ENCODE measurements at places on chromosomes 1 and 21.

DNA sequence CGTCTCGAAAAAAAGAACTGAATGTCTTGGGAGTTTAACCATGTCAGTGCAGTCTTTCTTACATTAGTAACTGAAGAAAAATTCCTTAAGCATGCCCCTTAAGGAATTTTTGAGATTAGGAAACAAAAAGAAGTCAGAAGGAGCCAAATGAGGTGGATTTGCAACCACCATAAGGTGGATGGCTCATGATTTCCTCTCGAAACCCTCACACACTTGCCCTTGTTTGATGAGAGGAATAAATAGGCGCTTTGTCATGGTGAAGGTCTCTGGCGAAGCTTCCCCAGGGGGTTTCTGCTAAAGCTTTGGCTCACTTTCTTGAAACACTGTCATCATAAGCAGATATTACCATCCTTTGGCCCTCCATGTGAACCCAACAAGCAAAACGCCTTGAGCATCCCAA is 68.2 kb downstream of the POFUT2 start:
- no peak for DNase-seq

DNA sequence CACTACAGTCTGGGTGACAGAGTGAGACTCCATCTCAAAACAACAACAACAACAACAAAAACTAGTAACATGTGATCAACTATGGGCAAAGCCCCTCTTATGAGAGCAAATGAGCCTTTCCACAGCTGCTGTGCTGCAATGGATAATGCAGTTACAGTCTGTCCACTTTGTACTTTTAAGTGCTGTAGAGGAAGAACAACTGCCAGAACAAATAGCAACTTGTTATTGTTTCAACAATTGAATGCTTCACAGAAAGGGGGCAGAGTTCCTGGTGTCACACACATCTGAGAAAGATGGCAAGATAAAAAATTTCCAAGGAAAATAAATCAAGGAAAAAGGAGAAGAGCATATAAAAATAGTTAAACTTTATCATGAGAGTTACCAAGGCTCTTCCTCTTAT is 243.6 kb upstream of the DMRTA2 start:
- no peak for DNase-seq

- DNase-seq = no peak
Measured at GRCh38 chr1:193210996-193211395, 24.6 kb upstream of the B3GALT2 start.

DNA sequence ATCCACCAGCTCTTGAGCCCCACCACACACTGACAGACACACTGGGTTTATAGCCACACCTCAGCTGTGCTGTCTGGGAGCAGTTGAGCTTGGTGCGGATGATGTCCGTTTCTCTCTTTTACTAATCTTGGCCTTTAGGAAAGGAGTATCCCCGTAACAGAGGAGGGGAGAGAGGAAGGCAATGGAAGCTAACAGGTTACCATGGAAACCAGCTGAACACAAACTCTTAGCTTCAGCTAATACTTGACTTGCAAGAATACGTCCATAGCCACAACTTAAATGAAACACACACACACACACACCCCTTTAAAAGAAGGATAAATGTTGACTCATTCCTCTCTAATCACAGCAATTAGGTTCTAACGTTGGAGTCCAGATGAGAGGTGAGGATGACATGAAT is 28.0 kb upstream of the LRRN2 start:
- no peak for DNase-seq

DNA sequence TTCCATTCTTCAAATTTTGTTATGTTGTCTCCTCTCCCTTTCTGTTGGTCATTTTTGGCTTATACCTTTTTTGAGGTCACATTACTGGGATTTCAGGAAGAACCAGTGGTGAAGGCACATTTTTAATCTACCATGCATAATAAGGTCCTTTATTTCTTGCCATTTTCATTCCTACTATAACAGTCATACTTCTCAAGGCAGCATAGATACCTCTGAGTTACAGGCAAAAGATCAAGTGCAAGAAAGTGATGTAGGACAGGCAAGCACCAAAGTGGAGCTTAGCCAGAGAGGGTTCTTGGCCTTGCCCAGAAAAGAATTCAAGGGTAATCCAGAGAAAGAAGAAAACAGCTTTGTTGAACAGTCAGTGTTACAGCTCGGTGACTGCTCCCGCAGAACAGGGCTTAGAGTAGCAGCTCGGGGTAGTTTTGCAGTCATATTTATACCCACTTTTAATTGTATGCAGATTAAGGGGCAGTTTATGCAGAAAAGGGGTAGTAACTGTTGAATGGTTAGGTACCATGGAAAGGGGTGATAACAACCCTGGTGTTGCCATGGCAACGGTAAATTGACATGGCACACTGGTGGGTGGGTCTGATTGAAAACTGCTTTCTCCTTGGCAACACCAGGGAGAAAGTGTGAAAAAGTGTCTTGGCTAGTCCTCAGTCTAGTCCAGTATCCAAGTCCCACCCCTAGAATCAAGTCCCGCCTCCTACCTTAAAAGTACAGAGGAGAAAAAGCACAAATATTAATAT is 39.6 kb upstream of the DOCK7 start:
- no peak for DNase-seq

DNA sequence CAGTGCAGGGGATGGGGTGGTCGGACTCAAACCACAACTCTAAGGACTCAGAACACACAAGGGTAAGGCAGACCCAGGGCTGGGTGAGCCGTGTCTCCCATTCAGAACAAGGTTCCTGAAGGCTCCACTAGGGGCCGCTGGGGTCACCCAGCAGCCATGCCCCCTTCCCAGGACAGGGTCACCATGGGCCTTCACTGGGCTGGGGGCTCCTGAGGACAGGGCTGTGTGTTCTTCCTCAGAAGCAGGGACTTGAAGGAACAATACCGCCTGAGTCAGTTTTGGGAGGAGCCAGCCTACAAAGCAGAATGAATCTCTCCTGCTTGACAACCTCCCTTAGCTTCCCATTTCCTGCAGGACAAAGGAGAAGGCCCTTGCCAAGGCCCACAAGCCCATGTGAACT is 15.4 kb downstream of the RIMS3 start:
- no peak for DNase-seq

DNA sequence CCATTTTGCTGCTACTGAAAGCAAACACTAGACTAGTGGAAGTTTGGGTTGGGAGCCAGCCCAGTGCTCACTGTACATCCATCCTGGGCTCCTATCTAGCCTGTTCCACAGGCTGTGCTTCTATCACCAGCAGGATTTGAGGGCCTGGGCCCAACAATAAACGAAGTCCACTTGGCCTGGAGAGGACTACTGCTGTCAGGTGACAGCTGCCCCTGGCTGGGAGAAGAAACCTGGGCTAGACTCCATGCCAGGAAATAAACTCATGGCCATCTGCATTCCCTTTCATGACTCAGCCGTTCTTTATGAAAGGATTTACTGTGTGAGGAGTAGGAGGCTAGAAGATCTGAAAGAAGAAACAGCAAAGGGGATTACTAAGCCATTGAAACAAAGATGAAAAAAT is 35.5 kb downstream of the COLGALT2 start:
- no peak for DNase-seq

GRCh38 chr1:41851589-41851988 is 67.1 kb downstream of the HIVEP3 start:
- no peak for DNase-seq

DNA sequence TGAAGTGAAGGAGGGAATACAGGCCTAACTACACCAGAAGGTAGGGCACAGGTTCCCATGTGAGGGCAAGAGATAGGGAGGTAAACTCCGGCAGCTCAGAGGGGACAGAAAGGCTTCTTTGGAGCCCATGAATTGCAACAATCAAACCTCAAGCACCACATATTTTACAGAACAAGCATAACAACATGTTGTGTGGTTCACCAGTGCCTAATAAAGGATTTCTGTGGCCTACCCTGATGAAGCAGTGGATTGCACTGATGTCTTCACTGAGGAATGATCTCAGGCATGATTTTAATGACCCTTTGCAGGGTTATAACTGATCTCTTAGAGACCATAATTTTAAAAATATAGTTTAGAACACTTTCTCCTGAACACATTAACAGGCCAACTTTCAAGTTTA is 77.4 kb downstream of the RUNX1 start:
- no peak for DNase-seq

DNA sequence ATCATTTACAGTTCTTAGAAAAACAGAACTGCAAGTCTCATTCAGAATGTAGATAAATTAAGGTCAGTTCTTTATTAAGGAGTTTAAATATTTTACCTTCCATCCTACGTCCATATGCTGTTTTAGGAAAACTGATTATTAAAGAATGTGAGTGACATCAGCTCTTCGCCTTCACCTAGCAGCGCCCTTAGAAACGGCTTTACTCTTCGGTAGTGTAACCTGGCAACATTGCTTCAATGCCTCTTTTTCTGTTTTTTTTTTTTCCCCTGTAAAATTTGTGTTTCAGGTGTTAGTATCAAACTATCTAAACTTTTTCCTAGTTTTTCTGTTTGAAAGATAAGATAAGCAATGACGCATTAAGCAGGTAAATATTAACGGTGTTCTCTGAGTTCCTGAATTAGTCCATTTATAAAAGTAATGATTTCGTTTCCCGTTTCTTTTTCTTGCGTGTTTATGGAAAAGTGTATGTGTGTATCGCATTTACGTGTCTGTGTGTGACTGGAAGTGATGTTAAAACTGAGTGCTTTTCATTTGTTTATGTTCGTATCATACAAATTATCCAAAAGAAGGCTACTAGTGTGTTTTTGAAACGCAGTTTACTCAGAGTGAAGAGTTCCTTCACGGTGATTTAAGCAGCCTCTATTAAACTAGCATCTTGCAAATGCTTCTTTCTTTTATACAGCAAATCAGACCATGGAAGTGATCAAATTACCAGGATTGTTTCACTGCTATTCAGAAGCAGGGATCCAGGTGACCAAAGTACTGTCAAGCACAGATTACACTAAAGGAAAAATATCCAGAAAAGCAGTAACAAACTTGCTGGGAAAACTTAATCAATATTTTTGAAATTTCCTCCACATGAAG is 139.0 kb downstream of the SDCCAG8 start:
- no peak for DNase-seq

DNA sequence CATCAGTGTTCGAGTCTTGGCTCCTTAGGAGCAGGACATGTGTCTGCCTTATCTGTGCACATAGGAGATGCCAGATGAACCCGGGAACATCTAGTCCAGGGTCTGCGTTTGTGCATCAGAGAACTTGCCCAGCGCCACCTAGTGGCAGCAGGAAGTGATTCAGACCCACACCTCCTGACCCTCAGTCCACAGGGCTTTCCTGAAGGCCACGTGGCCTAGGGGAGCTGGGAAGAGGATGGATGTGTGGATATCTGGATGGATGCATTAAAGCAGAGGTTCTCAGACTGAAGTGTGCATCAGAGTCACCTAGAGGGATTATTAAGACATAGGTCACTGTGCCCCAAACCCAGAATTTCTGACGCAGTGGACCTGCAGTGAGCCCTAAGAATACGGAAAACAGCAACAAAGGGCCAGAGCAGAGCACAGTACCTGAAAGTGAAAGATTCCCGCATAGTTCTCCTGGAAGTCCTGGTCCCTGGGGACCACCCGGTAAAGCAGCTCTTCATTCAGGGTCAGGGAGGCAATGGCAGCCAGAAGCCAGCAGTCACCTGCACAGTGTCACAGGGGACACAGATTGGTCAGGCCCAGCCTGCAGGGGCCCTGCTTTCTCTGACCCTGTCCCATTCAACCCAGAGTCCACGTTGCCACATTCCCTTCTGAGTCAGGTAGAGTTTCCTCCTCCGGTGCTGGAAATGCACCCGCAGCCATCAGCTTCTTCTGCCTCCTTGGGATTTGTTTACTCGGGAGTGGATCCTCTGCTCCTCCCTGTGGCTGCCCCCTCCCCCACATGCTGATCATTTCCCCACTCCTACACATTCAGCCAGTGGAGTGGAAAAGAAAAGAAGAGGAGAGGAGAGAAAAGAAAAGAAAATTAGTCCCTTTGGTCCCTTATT is 37.0 kb downstream of the CAPN8 start:
- peak; percentile 39 for DNase-seq

- DNase-seq = no peak
Measured at GRCh38 chr1:208185801-208186231, 58.4 kb downstream of the PLXNA2 start.

GRCh38 chr1:112849425-112850033 is 106.5 kb downstream of the SLC16A1 start:
- no peak for DNase-seq

DNA sequence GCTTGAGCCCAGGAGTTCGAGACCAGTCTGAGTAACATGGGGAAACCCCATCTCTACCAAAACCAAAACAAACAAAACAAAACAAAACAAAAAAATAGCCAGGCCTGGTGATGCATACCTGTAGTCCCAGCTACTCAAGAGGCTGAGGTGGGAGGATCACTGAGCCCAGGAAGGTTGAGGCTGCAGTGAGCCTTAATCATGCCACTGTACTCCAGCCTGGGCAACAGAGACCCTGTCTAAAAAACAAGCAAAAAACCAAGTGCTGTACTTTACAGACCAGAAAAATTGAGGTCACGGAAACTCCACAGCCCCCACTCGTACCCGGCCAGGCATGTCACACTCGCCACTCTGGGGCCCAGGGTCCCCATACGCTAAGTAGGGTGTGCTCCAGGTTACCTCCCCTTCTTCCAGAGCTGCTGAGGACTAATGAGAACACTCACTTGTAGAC is 22.9 kb downstream of the ATP2B4 start:
- DNase-seq = peak; percentile 17

GRCh38 chr1:15226388-15227255 is 20.4 kb upstream of the FHAD1 start:
- no peak for DNase-seq

GRCh38 chr1:19087737-19088594 is 122.1 kb downstream of the UBR4 start:
- peak; percentile 11 for DNase-seq

GRCh38 chr1:28127617-28128257 is 39.3 kb upstream of the EYA3 start:
- DNase-seq = no peak

DNA sequence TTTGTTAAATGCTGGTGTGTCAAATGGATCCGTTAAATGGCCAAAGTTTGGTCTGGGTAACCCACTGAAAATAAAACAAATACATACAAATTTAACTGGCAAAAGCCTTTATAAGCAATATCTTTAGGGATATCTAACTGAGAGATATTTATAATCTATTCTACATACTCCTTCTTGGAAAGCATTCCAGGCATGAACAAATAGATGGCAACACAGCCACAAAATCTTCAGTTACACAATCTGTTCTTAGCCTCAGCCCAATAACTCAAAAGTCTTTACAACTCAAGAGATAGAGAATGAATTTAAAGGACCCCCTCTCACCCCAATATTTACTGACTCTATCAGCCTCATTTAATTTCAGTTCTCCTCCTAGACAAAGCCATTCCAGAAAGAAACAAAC is 58.7 kb downstream of the NRDC start:
- DNase-seq = no peak

DNA sequence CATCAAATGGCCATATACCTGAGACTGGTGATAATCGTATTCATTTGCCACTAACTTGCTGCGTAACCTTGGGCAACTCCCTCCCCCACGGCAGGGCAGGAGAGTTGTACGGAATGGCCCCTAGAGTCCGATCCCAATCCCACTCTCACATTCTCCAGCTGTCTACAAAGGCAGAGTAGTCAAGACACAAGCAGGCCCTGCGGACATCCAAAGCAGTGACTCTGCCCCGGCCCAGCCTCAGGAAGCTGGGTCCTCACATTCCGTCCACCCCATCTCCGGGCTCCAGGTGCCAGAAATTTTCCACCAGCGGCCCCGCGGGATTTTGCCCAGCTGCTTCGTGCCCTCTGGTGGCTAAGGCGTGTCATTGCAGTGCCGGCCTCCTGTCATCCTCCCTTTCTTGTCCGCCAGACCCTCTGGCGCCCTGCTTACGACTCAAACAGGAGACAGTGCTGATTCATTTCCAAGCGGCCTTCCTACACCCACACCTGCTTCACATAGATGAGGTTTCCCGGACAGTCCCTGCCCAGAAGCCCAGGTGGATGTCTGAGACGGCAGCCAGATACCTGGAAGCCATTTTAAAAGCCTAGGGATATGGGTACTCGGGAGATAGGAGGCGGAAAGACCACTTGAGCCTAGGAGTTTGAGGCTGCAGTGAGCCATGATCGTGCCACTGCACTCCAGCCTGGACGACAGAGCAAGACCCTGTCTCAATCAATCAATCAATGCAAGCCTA is 2.9 kb upstream of the S100A2 start:
- peak; percentile 81 for DNase-seq
